RWPE2 (cell line): ENCODE measurements at places on chromosomes 3 and 15.

- no peak for DNase-seq
Observed at GRCh38 chr15:78407608-78408354, 30.2 kb upstream of the IREB2 start.

DNA sequence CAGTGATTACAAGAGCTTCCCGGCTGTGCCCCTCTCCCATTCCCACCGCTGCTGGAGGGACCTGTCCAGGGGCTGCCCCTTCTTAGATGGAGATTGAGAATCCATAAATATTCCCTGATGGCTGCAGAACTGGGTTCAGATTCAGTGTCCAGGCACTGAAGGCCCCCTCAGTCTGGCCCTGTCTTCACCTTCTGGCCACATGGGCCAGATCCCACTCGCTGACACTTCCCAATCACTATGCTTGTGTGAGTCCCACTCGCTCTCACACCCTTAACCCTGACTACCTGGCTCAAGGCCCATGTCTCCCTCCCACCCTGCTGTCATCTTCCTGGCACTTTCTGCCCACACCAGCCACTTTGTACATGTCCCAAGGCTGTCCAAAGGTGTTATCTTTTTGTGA is 15.5 kb upstream of the MRPS22 start:
- no peak for DNase-seq

DNA sequence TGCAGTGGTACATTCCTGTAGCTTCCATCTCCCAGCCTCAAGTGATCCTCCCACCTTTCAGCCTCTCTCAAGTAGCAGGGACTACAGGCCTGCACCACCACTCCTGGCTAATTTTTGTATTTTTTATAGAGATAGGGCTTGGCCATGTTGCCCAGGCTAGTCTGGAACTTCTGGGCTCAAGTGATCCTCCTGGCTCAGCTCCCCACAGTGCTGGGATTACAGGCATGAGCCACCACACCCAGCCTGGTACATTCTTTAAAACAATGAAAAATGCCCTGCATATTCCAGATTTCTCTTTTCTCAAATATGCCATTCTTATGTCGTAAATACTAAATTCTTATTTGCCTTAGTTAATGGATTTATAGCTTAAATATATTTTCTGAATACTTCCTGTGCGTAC is 581.4 kb downstream of the MECOM start:
- DNase-seq = no peak

- no peak for DNase-seq
Observed at GRCh38 chr3:143951351-143951971, 20.2 kb upstream of the DIPK2A start.

- no peak for DNase-seq
Observed at GRCh38 chr3:16181361-16181760, 6.9 kb downstream of the GALNT15 start.

- no peak for DNase-seq
Observed at GRCh38 chr3:12839156-12839946, 2.0 kb downstream of the RPL32 start.

GRCh38 chr3:135994708-135995337 is 29.3 kb downstream of the PPP2R3A start:
- no peak for DNase-seq

GRCh38 chr3:54424292-54424691 is 301.9 kb downstream of the CACNA2D3 start:
- no peak for DNase-seq

DNA sequence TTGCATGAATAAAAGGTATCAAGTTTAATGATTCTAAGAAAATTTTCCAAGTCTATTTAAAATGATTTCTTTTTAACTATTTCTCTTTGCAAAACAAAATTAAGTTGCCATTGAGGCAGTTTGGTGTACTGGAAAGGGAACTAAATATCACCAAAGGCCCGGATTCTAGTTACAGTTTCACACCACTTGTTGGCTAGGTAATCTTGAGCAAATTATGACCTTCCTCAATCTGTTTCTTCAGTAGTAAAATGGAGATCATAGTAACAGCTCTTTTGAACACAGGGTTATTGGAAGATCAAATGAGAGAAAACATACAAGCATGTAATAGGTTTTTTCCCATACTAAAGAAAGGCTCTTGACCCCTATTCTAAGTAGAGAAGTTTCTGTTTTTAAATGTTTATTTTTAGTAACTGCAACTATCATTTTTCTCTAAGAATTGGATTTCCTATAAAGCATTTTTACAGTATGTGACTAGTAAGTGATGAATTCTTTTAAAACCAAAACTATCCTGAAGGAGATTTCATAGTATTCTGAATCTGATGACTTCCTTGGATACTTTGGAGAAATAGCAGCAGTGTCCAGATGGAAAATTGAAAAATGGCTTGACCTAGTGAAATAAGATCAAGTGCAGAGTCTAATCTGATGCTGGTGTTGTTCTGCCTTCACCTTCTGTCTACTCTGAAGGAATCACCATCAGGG is 15.7 kb downstream of the SCAANT1 start:
- no peak for DNase-seq

- no peak for DNase-seq
Observed at GRCh38 chr3:127289706-127290575, 2.1 kb upstream of the PRR20G start.

- DNase-seq = no peak
Observed at GRCh38 chr15:100572362-100572983, 29.5 kb downstream of the LINS1 start.

- no peak for DNase-seq
Observed at GRCh38 chr3:49495023-49495422, 25.0 kb downstream of the DAG1 start.

- no peak for DNase-seq
Observed at GRCh38 chr3:134314588-134315285, 59.5 kb downstream of the AMOTL2 start.

GRCh38 chr3:52704611-52705437 is 767 bp downstream of the GLT8D1 start:
- DNase-seq = no peak

DNA sequence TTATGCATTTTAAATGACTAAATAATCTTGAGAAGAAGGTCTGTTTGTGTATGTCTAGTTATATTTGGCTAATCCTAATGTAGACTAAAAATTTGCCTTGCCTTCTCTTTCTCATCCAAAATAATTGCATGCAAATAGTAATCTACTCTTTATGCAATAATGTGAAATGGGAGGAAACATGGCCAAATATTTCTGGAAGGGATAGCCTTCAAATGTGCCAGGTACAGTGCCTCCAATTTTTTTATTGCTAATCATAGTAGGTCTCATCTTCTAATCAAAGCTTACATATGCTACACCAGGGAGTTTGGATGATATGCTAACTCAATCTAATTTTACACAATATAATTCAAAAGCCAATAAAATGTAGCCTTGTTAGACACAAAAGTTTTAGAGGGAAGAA is 911.3 kb downstream of the NAALADL2 start:
- DNase-seq = no peak

DNA sequence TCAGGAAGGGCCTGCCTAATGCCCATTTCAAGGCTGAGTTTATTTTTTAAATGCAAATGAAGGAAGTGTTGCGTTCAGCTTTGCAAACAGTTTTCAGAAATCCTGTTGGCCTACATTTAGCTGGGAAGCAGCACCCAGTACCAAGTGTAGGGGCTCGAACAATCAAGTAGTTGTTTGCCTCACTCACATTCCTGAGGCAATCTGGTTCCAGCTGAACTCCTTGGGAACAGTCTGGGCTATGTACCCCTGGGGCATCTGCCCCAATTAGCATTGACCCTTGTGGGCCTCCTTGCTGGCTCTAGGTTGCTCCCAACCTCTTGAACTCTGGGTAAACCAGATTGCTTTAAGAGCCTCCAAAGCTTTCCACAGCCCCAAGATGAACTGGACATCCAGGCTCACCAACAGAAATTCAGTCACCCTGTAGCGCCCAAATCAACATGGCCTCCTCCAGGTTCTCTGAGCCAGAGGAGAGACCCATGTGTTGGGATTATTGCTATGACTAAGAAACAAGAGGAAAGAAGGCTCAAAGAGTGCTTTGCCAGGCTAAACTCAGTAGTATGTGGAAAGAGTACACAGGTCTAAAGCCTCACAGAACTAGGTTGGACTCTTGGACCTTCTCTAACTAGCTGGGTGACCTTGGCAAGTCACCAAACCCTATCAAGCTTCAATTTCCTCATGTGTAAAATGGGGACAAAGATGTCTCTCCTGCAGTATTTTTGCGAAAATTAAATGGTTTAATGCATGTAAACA is 532.7 kb downstream of the SOX2 start:
- DNase-seq = no peak

DNA sequence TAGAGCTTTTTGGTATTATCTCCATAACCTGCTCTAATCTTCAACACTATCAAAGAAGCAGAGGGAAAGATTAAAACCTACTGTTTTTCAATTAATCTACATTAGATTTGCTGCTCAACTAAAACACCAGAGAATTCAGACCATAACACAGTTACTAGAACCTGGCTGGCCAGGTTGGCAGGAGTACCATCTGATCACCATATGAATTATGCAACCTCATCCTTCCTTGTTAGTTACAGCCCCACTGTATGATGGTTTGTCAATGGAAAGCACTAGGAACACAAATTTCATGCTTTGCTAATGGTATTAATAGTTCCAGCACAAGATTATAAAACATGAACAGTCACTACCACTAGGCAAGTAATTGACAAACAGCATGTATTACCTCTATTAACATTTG is 5.8 kb downstream of the NPHP3 start:
- DNase-seq = no peak

DNA sequence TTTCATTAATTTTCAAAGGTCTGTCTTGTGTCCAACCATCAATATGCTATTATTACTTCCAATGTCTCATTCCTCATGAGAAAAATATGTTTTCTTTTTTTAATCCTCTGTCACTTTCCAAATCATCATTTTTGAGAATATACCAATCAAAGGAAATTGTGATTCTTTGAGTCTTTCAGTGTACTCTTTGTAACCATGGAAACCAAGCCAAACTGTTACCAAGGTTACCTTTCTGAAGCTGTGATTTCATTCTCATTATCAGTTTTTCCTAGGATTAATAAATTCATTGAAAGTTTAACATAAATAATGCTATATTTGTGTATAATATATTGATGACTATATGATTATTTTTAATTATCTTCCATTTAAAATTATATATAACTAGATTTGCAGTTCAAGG is 16.6 kb upstream of the PLSCR5 start:
- no peak for DNase-seq

DNA sequence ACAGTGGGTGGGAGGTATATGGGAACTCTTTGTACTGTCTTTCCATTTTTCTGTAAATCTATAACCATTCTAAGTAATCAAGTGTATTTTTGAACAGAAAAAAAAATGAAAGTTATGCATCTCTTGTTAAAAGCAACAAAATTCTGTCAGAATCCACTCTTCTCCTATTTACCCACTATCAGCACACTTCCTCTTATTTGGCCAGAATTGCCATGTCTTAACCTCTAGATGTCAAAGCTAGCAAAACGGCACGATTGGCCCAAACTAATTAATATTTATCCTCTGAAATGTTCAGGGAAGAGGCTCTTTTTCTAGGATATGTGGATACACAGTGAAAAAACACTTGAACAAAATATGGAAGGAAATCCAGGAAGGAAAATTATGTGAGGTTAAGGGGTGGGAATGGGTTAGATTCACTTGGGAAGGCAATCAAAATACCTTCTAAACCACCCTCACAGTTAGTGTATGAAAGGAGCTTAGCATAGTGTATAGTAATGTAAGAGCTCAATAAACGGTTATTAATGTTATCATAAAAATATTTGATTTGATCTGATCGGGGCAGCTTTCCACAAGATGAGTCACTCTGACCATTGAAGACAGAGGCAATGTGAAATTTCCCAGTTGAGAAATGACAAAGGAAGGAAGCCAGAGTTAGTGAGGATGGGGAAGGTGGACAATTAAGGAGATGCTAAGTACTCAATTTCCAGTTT is 20.1 kb upstream of the TGFBR2 start:
- no peak for DNase-seq

- DNase-seq = peak; percentile 97
Observed at GRCh38 chr3:48088749-48089466, 72.7 kb upstream of the MAP4 start.

DNA sequence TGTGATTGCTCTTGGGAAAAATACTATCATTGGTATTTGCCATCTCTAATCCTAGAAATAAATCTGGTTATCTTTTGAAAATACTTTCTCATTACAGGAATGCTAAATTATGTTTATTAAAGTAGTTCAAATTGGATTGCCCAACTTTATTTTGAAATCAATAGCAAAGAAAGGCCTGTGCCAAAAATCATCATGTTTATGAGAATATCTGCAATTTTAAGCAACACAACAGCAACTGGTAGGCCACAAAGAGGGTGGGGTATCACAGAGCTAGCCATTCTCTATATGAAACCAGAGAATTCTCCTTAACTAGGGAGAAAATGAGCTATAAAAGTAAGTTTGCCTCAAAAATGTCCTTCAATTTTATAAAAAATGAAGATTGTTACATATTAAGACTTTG is 11.9 kb upstream of the TM4SF19 start:
- DNase-seq = no peak

DNA sequence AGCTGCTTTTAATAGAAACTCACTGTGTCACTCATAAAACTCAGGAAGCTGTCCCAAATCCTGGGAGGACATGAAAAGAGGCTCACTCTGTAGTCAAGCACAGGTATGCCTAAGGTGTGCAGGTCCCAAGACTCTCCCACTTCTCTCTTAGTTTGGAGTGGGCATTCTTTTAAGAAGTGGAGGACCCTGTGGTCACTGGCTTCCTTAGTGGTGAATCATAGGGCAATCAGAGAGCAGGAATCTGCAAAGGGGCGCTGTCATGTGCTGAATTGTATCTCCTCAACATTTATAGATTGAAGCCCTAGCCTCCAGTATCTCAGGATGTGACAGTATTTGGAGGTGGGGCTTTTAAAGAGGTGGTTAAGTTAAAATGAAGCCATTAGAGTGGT is 47.2 kb upstream of the ZBTB38 start:
- no peak for DNase-seq

GRCh38 chr15:96538491-96538890 is 208.0 kb downstream of the NR2F2 start:
- no peak for DNase-seq

DNA sequence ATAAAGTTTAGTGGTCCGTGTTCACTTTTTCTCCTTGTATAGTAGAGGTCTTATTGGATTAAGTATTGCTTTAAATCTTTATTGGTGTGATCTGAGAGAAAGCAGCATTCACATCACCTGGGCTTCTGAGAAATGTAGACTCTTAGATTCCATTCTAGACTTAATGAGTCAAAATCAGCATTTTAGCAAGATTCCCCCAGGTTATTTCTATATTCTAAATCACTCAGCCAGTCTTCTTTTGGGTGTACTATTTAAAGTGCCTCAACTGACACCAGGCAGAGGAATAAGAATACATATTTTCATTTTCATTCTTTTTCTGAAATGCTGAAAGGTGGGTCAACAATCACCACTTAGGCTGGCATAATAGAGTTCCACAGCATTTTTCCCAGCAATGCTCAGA is 481.7 kb downstream of the TUSC7 start:
- no peak for DNase-seq

DNA sequence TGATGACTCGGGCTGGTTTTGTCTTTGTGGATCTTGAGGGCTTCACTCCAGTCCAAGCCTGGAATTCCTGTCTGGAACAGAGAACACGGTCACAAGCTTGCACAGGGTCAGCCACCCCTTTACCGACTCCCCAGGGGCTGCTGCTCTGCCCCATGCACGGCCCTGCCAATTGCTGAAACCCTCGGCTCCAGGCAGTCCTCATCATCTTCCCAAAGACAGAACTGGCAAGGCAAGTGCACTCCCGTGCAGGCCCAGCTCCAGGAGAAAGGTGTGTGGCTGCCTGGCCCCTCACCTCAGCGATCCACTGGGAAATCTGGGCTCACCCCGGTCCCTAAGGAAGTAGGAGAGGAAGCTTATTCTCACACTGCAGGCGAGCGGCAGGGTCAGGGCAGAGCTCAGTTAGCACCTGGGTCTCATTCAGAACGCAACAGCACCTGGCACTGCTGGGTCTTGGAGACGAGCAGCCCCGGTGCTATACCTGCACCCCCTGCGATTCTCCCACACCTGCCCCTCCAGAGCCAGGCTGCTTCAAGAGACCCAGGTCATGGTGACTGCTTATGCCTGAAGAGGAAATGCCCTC is 7.2 kb downstream of the MAP6D1 start:
- no peak for DNase-seq
